ENCODE measurements at places on chromosomes 11 and 22.

DNA sequence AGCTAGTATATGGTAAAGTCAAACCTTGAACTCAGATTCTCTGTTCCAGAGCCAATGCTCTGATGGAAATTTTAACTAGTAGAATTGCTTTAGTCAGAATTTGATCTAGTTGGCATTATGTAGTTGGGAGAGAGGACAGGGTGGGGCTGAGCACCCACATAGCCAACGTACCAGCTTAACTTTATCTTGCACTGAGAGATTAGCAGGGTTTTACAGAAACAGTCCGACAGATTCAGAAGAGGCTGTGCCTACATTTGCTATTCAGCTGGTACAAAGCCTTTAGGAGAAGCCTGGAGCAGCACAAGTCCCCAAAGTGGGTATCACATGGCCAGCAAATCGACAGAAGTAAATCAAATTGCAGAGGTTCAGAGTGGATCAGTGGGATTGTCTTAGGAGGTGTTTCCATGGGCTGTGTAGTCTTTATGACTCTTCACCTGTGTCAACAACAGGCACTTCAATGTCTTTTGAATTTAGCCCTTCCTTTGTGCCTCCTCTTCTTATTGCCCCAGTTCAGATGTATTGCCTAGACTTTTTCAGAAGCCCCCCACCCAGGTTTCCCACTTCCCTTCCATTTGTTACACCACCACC lies 7.3 kb upstream of the CSRP3 start:
- DNase-seq, result no peak

DNA sequence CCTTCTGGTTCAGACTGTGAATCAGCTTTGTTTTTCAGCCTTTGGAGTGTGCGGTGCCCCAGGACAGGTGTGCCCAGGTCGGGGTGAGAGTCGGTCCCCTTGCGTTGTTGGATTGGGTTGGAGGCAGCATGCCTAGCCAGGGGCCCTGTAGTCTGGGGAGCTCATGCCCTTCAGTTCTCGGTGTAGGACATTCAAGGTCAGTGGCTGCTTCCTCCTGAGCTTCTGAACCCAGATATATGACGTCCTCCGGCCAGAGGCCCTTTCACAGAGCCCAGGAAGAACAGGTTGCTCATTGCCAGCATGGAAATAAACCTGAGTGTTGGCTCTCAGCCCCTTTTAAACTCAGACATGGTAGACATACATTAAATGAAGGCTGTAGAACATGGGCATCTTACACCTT lies 2.7 kb downstream of the CSRP3 start:
- no peak for DNase-seq

DNA sequence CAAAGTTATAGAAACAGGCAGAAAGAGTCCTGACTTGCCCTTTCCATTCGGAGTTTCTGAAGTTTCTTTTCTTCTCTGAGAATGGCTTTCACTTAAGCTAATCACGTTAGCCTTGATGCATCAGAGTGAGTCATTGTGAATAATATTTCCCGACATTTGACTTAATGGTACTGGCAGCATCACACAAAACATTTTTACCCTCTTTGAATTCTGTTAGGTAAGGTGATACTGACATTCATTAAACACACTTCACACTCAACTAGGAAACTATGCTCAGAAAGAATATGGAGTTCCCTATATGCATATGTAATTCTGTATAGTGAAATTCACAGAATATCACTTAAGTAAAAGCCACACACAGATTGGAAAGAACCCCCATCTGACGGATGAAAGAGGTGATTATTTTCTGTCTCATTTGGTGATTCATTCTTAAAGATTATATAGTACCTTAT lies 120.8 kb upstream of the ARHGAP20 start:
- no peak for DNase-seq

DNA sequence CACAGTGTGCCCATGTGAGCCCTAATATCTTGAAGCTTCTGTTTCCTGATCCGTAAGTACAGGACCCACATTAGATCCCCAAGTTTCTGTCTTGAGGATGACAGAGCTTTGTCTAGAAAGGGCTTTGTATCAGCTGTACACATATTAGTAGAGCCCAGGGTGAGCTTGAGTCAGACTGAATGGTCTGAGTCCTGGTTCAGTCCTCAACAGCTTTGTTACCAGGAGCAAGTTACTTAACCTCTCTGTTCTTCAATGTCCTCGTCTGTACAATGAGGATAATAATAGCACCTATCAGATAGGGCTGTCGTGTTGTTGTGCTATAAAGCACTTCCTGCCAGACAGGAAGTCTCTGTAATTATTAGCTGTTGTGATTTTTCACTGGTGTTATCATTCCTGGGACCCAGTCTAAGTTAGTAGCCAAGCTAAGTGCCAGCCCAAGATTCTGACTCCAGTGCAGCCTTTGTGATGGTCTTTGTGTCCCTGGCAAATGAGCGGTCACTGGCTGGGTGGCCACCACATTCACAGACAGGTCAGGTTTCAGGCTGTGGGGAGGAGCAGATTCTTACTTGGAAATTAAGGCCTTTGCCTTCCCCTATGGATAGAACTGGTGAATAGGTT lies 6.8 kb downstream of the TOM1 start:
- no peak for DNase-seq

DNA sequence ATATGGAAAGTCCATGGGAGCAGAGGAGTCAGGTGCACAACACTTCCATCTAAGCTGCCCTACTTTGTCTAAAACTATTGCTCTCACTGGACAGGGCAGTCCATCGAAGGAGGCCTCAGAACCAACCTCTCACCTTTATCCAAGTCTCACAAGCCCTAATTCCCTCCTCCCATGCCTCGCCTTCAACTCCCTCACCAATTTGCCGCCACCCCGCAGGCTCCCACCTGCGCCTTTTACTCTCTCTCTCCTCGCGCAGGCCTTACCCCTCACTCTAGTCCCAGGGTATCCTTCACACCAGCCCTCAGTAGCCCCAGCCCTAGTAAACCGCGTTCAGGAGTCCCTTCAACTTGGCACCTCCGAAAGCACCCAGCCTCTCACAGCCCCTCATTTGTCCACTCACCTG lies 451 bp downstream of the FHIP1B start:
- no peak for DNase-seq

- no peak for DNase-seq
These were observed 16.0 kb downstream of the MRE11 start for GRCh38 chr11:94477624-94478023.

DNA sequence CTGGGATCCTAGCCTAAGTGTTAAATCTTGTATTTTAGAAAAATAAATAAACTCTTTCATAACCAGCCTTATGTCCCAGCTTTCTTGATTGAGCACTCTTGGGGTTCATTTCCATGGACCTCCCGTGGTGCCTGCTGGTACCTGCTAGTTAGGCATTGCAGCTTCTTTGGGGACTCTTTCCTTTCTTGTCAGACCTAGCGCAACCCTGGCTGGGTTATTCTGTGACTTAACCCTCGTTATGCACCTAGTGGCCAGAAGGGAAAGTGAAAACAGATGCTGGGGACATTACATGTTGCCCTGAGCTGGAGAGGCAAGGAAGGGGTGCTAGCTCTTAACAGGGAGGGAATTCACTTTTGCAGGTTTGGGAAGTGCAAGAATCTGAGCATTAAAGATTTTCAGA lies 46.8 kb downstream of the APIP start:
- no peak for DNase-seq
